NK-92 treated with Interleukin-12 subunit alpha and Interleukin-12 subunit beta, amount 100 ng/mL, for 24 hours (cell line): ENCODE measurements at places on chromosomes 1 and 21.

DNA sequence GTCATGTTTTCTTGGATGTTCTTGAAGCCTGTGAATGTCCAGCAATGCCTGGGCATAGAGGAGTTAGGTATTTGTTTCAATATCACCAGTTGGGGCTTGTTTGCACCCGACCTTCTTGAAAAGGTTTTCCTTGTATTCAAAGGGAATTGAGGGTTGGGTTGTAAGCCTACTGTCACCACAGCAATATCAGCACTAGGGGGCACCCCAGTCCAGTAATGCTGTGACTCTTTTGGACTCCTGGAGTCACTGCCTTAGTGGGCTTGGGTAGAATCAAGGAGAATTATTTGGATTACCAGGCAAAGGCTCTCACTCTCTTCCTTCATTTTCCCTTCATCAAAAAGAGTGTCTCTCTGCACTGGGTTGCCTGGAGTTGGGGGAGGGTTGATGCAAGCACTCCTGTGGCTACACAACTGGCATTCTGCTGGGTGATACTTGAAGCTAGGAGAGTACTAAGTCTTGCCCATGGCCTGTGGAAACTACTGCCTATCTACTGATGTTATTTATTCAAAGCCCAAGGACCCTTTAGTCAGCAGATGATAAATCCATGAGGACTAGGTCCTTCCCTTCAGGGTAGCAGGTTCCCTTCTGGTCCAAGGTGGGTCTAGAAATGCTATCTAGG is 34.5 kb downstream of the OR10R2 start:
- no peak for DNase-seq

DNA sequence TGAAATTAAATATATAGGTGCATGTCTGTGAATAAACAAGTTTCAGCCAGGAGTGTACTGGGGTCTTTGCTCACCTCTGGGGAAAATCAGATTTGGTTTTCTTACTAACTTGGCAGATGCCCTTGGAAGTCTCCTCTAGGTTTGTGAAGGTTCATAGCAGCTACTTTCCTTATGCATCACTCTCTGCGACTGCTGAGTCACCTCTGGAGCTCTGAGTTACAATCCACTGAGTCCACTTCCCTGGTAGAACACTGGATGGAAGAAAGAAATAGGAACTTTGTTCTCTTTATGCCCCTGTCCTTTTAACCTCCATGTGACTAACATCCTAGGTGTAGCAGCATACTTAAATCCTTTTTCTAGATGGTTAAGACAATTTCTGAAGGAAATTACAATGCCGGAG is 4.4 kb upstream of the FASLG start:
- no peak for DNase-seq

GRCh38 chr1:217881131-217881543 is 250.0 kb downstream of the SPATA17 start:
- DNase-seq, result no peak

DNA sequence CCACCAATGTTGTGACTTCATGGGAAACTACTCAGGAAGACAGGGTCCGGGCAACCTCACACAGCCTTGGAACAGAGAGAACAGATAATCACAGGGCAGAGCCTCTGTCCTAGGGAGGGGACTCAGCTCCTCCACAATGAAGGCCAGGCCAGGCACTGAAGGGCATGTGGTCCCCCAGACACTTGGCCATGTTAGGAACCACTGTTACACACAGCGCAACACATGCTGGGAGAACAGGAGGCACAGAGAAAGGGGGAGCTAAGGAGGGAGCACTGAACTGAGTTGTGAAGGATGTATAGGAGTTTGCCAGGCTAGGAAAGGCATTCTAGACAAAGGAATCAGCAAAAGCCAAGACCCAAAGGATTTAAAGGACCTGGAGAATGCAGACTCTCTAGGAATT is 127.6 kb downstream of the DMRTB1 start:
- DNase-seq, result no peak

DNA sequence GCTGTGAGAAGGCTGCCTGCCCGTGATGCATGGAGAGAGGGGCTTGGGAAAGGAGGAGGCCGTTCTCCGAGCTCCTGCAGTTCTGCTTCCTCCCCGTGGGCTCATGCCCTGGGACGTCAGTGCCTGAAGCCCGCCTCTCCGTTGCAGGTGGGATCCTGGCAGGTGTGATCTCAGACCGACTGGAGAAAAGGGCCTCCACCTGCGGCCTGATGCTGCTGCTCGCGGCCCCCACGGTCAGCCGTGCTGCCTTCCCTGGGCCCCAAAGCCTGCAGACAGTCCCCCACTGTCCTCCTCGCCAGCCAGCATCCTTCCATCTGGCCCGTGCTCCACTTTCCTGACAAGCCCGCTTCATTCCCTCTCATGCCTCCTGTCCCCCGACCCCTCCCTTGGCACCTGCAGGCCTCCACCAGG is 50.9 kb downstream of the SLC37A1 start:
- DNase-seq, result no peak

GRCh38 chr1:6099297-6099696 is 53.6 kb downstream of the KCNAB2 start:
- no peak for DNase-seq

DNA sequence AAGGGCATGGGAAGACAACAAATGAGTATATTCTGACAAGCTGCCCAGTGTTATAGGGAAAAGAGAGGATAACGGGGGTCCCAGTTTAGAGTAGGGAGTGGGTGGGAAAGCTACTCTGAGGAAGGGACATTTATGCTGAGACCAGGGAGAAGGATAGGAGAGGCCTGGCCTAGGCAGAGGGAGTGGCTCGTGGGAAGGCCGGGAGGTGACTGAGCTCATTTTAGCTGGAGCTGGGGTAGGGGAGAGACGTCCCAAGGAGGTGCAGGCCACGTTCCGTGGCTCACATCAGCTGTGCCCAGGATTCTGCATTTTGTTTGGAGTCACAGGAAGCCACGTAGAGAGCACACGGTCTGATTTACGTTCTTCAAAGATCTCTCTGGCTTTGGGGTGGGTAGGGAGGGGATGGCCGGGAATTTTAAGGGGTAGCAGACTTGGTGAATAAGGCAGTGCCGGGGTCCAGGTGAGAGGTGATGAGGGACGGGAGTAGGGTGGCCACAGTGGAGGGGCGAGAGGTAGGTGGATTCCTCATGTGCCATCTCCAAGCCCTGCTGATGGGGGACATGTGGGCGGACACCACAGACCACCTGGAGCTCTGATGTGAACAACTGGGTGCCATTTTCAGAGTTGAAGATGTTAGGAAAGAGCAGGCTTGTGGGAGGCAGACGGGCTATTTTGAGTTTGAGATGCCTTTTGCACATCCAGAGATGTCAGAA is 4.7 kb downstream of the TINAGL1 start:
- DNase-seq, result no peak

DNA sequence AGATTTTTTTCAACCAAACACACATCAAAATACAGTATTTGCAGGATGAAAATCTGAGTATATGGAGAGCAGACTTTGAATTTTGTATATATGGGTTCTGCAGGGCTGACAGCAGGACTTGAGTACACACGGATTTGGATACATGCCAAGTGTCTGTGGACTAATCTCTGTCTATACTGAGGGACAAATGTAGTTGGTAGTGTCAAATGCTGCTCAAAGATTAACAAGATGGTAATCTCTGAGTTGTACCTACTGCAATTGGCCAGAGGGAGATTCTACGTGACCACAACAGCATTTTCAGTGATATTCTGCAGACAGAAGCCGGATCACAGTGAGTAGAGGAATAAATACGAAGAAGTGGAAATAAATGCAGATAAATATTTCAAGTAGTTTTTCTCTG is 43.4 kb downstream of the SHCBP1L start:
- no peak for DNase-seq

DNA sequence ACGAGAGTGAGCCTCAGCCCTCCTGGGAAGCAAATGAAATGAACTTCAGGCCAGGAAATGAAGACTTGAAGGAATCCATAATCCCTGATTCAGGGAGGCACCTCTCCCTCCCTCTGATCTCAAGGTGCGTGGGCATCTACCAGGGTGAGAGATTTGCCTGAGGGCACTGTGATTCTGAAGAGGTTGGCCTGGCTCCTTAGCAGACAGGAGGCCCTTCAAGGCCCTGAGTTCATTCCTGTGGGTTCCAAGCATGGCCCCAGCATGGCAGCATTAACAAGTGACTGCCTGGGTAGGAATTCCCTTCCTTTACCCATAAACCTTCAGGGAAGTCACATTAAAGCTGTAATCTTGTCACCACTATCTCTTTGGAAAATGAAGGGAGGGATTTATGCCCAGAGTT is 29.8 kb upstream of the IFNGR2 start:
- DNase-seq, result no peak

- DNase-seq, result no peak
Observed at GRCh38 chr1:98336472-98337083, 324.9 kb upstream of the SNX7 start.

DNA sequence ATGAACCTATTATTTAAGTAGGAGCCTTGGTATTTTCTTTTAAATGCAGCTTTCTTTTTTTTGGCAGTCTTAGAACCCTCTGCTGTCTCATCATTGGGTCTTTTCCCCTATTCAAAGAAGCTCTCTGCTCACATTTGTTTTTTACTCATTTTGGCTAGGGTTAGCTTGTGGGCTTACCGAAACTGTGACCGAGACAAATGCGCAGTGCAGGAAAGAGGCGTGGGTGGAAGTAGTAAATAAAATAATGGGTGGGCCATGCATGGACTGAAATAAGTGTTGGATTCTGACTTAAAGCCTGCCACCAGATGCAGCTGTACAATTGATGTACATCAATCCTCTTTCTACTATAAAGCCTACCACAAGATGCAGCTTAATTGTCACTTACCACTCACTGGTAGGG is 14.7 kb downstream of the XPR1 start:
- DNase-seq, result no peak

- no peak for DNase-seq
Observed at GRCh38 chr1:240503558-240503957, 108.4 kb downstream of the GREM2 start.

DNA sequence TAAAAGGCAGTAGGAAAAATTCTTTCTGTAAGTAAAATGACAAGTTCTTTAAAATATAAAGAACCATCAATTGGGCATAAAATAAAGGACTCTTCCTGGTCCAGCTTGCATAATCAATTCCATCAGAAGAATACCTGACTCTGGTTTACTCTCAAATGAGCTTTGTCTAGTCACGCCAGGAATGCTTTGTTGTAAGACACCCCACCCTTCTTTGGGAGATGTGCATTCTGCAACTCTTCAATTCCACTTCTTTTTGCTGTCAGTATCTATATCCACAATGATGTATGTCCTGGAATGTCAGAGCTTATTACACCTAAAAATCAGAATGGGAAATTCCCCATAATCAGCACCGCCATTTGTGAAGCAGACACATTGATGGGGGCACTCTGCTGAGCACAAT is 76.1 kb downstream of the PTPN14 start:
- DNase-seq, result no peak

- DNase-seq, result no peak
Observed at GRCh38 chr1:212074856-212075255, 39.3 kb downstream of the DTL start.

DNA sequence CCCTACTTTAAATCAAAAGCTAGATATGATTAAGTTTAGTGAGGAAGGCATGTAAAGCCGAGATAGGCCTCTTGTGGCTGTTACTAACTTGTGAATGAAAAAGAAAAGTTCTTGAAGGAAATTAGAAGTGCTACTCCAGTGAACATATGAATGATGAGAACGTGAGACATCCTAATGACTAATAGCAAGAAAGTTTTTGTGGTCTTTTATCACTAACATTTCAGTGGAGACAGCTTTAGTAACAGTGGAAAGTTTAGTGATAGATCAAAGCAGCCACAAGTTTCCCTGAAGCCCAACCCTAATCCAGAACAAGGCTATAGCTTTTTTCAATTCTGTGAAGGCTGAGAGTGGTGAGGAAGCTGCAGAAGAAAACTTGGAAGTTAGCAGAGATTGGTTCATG is 73.6 kb upstream of the LRRC8B start:
- no peak for DNase-seq

- no peak for DNase-seq
Observed at GRCh38 chr1:24299901-24300300, 19.3 kb upstream of the GRHL3 start.

GRCh38 chr1:206518743-206519142 is 11.4 kb downstream of the RASSF5 start:
- no peak for DNase-seq

DNA sequence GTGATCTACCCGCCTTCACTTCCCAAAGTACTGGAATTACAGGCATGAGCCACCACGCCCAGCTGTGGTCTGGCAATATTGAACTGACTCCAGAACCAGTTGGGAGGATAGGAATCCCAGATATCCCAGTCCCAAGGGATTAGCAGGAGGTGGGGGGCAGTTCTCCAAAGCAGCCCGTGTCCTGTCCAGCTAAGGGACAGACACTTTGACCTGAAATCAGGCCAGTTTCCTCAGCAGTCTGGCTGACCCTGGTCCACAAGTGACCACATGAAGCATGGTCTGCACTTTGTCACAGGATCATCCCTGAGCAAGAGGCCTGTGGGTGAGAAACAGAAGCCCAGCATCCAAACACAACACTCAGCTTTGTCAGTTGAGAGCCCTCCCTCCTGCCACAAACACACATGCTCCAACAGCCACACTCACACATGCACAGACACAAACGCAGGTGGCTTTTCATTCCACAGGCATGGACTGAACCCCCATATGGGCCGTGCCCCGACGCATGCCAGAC is 2.7 kb upstream of the FDPS start:
- no peak for DNase-seq

DNA sequence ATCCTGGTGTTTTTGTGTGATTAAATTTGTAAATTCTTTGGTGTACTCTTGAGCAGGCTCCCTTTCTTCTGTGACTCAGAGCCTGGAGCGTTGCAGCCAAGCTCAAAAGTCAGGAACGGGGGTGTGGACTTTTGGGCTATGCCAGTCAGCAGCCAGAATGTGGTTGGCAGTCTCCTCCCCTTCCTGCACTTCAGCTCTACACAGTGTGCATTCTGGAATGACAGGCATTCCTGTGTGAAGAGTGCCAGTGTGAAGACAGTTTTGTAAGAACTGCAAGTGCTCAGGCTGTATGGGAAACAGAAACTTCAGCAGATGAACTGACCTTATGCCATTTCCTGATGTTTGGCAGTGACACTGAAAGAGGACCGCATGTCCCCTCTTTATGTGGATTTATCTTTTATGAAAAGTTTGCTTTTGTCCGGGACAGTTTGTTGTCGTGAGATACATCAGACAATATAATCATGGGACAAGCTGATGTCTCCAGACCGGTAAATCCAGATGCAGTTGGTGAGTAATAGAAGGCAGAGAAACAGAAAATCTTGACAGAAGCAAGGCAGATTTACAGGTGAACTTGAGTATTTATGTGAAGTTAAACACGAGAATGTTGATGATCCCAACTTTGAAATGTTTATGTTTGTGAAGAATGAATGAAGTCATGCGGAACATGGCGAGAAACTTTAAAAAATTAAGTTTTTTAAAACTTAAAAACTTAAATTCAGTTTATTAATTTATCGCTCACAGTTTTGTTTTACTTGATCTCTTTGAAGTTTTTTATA is 67.7 kb upstream of the RCC1 start:
- DNase-seq, result no peak

DNA sequence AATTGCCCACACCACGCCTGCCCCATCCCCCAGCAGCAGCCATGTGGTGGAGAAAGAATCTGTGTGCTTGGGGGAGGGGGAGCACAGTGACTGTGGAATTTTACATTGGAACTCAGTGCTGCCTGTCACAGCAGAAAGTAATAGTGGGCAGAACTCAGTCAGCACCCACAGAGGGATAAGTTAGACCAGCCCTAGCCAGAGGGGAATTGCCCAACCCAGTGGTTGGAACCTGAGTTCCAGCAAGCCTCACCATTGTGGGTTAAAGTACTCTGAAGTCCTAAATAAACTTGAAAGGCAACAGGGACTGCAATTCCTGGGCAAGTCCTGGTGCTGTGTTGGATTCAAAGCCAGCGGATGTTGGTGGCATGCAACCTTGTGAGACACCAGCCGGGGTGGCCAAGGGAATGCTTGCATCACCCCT is 88.8 kb downstream of the MRPL39 start:
- DNase-seq, result no peak
